Urinary bladder (tissue), 4 donors: ENCODE measurements at places on chromosomes 11 and 22. TPM values are rescaled to one million over a fixed set of nuclear protein-coding genes. Genes with fewer than 3 reads are reported as not detected.

The ZNF202 gene
- 8.2 TPM for polyA plus RNA-seq

The NPAS4 gene
- polyA plus RNA-seq = 2.4 TPM

The PATZ1 gene
- 25.6 TPM for polyA plus RNA-seq

The FOLR2 gene
- 31.9 TPM for polyA plus RNA-seq

The GLB1L2 gene
- 8.1 TPM for polyA plus RNA-seq

DNA sequence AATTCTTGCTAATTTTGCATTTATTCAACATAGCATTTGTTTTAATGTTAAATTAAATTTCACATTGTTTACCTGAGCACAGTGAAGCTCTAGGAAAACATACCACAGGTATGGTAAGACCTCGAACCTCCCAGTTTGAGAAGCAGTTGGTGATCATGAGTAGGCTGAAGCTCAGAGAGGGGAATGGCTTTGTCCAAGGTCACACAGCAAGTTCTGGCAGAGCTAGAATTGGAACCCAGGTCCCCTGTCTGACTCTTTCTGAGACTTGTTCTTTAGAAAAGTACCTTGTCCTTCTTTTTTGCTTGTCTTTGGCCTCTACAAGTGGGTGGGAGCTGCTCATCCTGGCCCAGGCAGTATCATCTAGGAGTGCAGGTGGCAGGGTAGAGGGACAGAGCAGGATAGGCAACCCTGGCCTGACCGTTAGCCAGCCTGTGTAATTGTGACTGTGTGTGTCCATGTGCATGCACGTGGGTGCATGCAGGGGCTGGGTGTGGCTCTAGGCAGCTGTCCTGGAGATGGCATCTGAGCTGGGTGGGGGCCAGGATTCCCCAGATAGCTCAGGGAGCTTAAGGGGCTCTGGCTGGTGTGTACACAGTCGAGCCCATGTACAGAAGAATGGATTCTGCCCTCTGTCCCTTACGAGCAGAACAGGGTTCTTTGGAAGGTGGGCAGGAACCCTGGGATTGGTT, 21.6 kb downstream of the PHLDB1 start:
- no peak for DNase-seq

DNA sequence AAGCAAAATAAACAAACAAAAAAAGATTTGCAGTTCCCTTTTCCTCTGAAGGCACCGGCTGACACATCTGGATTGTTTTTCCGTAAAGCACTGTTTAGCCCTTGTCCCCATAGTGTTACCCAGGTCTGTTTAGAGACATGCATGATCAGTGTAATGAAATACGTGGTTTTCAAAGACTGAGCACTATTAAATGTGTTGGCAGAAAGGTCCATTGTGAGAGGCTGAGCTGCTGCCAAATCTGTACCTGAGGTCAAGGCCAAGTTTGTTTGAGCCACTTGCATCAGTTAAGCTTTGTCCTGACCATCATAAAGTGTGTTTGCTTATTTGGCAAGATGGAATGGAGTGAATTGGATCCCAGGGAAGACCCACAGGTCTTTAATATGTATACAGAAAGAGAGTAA, 26.3 kb downstream of the CTR9 start:
- DNase-seq = no peak

DNA sequence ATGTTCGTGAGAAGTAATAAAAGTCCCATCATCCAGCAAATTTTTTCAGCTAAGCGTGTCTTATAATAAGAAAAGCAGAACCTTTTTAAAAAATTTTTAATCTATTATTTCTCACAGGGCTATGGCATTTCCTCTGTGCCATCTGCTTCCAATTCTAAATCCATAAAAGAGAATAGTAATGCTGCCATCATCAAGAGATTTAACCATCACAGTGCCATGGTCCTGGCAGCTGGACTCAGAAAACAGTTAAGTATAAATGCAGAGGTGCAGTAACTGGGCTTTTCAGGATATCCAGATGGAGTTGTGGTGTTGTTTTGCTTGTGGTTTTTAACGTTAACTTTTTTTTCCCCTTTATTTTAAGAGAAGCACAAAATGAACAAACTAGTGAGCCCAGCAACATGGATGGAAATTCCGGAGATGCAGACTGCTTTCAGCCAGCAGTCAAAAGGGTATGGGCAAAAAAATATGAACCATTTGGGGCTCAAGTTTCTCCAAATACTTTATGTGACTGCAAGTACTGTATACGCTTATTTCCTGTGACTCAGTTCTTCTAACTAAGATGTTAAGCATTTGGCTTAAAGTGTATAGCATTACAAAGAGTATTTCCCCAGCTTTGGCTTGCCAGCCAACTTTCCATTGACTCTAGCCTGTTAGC, 25.2 kb downstream of the GTF2H1 start:
- DNase-seq = no peak

GRCh38 chr22:20569059-20570058, 61.9 kb downstream of the MED15 start:
- peak; percentile 46 for DNase-seq

DNA sequence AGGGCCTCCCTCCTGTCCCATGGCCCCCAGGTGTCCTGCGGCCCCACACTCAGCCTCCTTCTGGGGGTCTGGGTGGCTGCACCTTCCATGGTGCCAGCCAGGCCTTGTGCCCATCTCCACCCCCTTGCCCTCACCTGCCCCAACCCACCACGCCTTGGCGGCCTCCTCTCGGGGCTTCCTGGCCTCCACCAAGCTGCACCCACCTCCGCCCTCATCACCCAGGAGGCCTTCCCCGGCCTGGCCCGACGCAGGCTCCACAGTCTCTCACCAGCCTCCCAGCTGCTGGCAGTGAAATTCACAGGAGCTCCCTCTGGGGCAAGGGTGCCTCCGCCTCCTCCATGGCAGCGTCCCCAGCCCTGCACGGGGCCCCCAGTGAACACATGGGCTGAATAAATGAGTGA, 35.9 kb upstream of the WNT7B start:
- DNase-seq = no peak

- DNase-seq = no peak
Measured at GRCh38 chr11:42806191-42806590, 505.6 kb upstream of the API5 start.

DNA sequence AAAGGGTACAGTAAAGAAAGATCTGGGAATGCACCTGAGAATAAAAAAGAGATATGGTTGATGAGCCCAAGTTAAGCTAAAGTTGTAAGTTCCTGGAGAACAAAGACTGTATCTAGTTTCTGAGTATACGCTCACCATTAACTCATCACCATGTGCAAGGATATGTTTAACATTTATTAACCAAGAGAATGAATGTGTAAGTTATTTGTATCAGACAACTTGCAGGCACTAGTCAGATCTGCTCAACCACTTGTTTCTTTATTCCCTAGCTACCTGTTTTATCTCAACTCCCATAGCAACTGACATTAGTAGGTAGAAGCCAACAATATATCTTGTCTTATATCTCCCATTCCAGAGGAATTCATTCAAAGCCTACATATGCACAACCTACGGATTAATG, 74.9 kb upstream of the KCNA4 start:
- DNase-seq = no peak

DNA sequence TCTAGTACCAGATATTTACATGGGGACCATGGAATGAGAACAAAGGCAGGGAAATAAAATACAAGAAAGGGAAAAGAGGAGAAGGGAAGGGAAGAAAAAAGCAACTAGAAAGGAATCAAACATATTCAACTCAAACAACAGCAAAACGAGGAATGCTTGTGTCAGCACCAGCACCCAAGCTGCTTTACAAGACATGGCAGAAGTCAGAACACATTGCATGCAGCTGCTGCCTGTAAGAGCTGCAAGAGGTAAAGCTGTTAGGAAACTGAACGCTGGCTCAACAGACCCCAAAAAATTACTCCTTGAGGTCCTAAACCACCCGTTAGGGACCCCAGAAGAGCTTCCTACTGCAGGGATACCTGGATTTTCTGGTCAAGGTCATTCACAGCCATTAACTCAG, 296.9 kb downstream of the OPCML start:
- DNase-seq = no peak

- DNase-seq = no peak
Measured at GRCh38 chr11:119872611-119873310, 143.8 kb upstream of the NECTIN1 start.

DNA sequence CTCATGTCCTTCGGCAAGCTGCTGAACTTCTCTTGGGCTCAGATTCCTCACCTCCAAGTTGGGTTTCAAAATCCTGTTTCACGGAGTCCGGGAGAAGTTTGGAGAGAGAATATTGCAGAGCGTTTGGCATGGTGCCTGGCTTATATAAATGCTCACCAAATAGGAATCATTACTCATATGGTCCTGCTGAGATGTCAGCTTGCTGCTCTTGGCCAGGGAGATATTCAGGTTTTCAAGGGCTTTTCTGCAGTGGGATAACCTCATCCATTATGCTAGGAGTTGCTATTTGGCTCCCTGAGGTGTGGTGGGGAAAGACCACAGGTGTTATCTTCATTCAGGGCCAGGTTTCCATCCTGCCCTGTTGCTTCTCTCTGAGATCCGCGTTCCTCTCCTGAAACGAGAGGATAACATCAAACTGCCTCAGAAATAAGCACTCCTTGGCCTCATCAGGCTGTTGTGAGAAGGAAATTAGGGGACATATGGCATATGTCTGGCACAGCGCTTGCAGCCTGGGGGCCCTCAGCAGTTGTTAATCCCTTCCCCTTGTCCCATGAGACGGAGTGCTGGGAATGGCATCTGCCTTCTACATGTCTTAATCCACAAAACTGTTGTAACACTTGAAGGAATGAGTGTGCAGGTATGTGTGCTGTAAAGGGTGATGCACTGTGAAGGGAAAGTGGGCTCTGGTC, 29.9 kb upstream of the ACER3 start:
- no peak for DNase-seq

DNA sequence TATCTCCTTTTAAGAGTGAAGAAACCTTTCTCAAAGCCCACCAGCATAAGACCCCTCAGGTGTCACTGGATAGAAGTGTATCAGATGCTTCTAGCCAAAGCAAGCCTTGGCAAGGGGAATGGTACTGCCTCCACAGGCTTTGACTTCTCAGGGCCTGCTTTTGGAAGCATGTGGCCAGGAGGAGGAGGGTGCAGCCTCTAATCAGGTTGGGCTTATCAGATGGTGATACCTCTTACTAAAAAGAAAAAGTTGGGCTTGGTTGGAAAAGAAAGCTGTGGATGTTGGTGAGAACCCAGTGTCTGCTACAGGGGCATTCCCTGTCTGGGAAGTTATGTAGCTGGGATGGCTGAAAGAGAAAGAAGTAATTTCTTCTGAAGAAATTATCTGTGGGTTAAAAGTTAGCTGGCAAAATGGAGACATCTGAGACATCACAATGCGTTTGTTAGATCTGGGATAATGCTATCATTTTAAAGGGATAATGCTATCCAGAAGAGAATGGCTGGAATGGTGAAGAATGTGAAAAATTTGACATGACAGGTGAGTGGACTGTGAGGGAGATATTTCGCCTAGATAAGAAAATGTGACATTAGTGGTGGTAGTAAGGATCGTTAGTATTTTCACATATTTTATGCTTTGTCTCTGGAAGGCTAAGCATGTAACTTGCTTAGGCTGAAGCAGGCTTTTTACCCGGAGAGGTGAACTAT, 7.2 kb downstream of the APLP2 start:
- no peak for DNase-seq

- DNase-seq = no peak
Measured at GRCh38 chr11:60971520-60971919, at the start of gene CD6. TSS of gene CD6 (plus strand) at chr11:60971680. CDS start at chr11:60971866, 186 bp downstream.

- DNase-seq = no peak
Measured at GRCh38 chr11:106523921-106524320, 446.5 kb downstream of the AASDHPPT start.

DNA sequence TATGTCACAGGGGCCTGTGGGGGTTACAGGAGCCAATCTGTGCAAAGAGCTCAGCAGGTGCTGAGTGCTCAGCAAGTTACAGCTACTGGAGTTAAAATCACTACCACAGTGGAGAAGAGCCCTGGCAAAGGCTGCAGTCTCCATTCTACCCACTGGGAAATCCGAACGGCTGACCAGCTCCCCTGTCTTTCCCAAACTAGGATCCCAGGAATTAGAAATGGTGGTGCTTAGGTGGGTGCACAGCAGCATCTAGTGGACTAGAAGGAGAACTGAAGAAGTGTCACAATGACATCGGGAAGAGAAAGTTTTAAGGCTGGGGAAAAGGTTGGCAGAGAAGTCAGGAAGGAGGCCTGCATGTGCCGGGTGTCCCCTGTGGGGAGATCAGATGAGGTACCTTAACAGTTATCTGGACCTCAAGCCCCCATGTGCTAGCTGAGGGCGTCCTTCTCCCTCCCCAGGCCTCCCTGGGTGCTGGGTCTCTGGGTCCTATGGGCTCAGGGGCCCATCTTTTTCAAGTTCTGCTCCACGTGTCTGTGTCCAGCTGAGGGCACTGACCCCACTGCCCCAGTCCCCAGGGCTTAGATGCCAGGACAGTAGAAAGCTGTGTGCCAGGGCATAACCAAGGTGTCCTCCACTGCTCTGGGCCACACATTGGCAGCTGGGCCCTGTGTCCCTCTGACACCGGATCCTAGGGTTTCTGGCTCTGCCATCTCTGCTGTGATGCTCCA, 1.9 kb downstream of the PIWIL3 start:
- no peak for DNase-seq

- DNase-seq = no peak
Measured at GRCh38 chr22:28424427-28425080, 255.1 kb downstream of the TTC28 start.

- DNase-seq = no peak
Measured at GRCh38 chr22:25814685-25815084, 72.7 kb downstream of the MYO18B start.

GRCh38 chr11:20887137-20887536, 217.8 kb downstream of the NELL1 start:
- no peak for DNase-seq

DNA sequence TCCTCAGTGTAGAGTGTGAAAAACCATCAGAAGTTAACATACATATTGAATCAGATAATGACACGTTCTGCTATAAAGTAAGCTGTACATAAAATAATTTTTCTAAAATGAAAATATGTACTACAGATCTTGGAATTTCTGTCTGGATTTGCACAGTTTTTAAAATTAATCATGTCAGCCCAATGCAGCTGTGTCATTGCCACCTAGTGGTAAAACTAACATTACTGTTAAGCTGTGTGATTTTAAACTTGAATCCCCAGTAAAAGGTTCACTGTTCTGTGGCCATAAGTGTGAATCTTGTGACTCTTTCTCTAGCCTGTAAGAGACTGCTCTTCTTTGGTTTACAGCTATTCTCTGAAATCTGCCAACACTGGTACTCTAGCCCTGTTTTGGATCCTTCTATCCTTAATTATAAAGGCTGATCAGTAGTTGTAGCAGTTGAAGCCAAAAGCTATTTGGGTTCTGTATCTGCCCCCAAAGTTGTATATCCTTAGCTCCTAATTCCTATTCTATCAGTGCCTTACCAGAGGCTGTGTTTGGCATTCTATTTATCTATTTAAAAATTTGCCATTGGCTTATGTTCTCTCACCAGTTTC, 4.0 kb downstream of the JRKL start:
- no peak for DNase-seq
